ENCODE measurements at places on chromosomes 6 and 20.

GRCh38 chr6:15526212-15526701, 136.6 kb downstream of the DTNBP1 start:
- no peak for DNase-seq

DNA sequence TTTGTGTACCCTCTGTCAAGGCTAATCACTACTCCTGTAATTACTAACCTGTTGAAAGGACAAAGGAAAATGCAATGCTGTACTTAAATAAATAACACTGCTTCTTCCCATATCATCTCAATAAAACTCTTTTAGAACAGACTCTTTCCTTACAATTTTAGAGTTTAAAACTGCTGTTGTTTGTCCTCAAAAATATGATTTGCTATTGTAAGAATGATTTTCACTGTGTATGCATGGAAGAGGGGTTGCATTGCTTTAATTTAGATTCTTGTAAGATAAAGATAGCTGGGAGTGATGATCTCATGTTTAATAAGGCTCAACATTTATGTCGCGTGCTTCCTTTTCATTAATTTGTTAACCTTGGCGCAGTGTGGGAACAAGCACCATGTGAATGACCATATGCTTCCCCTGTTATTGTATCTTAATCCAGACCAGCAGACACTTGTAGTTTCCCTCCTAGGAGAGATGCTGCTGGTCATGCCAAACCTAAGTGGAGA, 89.8 kb upstream of the ATXN1 start:
- DNase-seq: no peak

GRCh38 chr6:31379850-31380249, 22.9 kb upstream of the HLA-B start:
- no peak for DNase-seq

DNA sequence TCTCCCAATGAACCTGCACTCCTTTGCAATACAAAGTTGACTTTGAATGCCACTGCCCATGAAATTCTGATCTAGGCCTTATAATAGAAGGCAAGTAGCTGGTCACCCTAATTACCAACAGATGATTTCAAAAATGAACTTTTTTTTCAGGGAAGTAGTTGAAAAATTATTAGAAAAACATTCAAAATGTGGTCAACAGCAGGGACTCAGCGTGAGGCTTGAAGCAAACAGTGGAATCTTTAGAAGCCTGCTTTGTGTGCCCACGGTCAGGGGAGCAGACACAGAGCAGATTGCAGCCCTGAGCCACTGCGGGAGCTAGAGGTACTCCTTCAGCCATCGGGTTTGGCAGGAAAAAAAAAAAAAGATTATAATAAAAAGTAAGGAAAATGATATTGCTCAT, 87.1 kb upstream of the HEY2 start:
- DNase-seq: no peak

DNA sequence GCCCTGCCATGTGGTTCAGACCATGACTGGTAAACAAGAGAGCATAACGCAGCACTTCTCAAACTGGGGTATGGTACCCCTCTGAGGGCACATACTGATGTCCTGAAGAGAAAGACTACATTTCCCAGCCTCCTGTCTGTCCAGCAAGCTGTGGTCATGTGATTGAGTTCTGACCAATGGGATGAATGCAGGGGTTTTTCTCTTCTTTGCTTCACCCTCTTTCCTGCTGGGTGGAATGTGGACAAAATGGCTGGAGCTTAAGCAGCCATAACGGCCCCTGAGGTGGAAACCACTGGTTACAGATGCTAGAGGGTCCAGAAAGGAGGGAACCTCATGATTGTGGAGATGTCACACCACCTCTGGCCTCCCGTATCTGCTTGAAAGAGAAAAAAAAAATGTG, 19.4 kb upstream of the KCNB1 start:
- no peak for DNase-seq

- no peak for DNase-seq
These were observed 119.6 kb upstream of the NUP153 start for GRCh38 chr6:17826301-17826700.

- no peak for DNase-seq
These were observed 378.8 kb upstream of the ARID1B start for GRCh38 chr6:156398371-156398770.

- no peak for DNase-seq
These were observed 344.2 kb downstream of the RFPL4B start for GRCh38 chr6:112691289-112691688.

GRCh38 chr6:77092971-77093370, 370.3 kb downstream of the HTR1B start:
- no peak for DNase-seq

Measured in stimulated activated CD8-positive, alpha-beta memory T cell treated with anti-CD3 and anti-CD28 coated beads, Interleukin-4, amount 100 ng/mL, for 1 hour (primary cell).